Keratinocyte (primary cell): ENCODE measurements at places on chromosomes 6 and 20. TPM values are rescaled to one million over a fixed set of nuclear protein-coding genes. Genes with fewer than 3 reads are reported as not detected.
A peak's percentile ranks its signal among the peaks of the same experiment; 100 is the strongest.

Gene TP53INP2
- 0.70 to 2.6 TPM (median 1.0 TPM) in 3 replicates for polyA plus RNA-seq

DNA sequence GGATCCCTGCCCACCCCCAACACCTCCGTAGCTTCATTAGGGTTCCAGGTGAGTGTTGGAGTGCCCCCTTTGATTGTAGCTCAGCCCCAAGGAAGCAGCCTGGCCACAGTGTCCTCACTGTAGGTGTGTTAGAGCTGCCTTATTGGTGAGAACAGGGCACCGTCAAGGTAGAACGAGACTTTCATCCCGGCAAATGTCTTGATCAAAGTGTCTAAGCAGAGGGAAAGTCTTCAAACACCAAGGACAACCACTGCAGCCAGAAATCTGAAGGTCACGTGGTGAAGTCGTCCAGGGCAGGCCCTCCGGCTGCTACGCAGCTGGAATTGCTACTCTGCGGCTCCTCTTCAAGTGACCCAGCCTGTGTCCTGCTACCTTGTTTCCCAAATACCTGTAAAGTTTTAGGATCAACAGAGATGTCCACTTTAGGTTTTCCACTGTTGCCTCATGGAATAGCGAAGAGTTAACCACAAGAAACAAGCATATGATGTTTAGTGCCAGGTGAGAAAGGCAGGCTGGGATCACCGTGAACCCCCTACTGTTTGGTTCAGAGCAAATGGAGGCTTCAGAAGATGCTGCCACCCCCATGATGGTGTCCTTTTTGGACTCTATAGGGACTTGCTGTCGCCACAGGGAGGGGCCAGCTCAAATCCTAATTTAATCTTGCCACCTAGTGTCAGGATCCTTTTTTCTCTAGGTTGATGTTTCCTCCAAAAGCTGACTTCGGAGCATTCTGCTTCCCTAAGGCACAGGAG, 1.7 kb upstream of the DLL1 start:
- H3K4me1 ChIP-seq, result peaks cover 33% of the 10 kb centered on the region
- H3K27ac ChIP-seq, result no peak overlapping the region
- no peak overlapping the region for H3K4me3 ChIP-seq
- H3K36me3 ChIP-seq, result peaks cover 2% of the 10 kb centered on the region

GRCh38 chr20:33671573-33672288, 2.5 kb downstream of the NECAB3 start:
- peaks cover 11% of the 10 kb centered on the region for H3K4me1 ChIP-seq
- H3K4me3 ChIP-seq, result no peak overlapping the region
- no peak for DNase-seq
- no peak overlapping the region for H3K27ac ChIP-seq

Gene OXT
- polyA plus RNA-seq, result not detected in 3 replicates

GRCh38 chr6:23055523-23055922, 486.2 kb downstream of the HDGFL1 start:
- no peaks in the 10 kb centered on the region for H3K36me3 ChIP-seq
- H3K27ac ChIP-seq, result no peak overlapping the region
- no peak for DNase-seq
- no peaks in the 10 kb centered on the region for H3K4me1 ChIP-seq
- no peak overlapping the region for H3K4me3 ChIP-seq

Gene C6orf52
- polyA plus RNA-seq, result not detected in 3 replicates

DNA sequence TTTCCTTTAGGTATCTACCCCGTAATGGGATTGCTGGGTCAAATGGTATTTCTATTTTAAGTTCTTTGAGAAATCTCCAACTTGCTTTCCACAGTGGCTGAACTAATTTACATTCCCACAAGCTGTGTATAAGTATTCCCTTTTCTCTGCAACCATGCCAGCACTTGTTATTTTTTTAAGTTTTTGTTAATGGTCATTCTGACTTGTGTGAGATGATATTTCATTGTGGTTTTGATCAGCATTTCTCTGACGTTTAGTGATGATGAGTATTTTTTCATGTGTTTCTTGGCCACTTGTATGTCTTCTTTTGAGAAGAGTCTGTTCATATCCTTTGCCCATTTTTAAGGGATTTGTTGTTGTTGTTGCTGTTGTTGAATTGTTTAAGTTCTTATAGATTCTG, 871.1 kb downstream of the KIF16B start:
- no peaks in the 10 kb centered on the region for H3K27me3 ChIP-seq
- H3K36me3 ChIP-seq, result no peaks in the 10 kb centered on the region
- peaks cover 39% of the 10 kb centered on the region for H3K4me1 ChIP-seq
- no peak overlapping the region for H3K27ac ChIP-seq
- no peak for DNase-seq

DNA sequence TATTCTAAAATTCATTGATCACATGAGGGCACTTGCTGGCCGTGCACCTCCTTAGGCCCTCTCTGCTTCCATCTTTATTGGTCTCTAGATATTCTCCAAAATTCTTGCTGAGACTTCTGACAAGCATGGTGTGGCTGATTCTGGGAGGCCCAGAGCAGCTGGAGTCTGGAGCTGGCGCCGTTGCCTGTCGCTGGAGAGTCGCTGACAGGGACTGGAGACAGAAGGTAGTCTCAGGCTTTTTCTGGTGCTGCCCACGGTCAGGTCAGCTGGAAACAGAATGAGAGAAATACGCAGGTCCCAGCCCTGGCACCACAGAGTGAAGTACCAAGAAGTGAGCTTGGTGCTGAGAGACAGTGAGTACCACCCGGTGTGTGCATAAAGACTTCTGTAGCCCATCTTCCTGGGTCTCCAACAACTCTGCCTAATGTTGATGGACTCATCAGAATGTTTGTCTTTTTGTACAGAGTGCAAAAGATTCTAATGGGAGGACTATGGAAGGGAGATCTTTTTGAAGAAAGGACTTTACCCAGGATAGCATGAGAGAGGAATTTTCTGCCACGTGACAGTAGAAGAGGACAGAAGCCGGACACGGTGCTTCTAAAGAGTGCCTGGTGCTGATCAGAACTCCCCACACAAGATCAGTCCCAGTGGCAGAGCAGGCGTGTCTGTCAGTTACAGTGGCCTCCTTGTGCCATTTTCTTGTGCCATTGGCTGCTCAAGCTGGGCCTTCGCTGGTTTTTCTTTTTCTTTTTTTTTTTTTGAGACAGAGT, 1.8 kb upstream of the ALDH8A1 start:
- DNase-seq, result no peak
- H3K4me1 ChIP-seq, result no peaks in the 10 kb centered on the region
- no peaks in the 10 kb centered on the region for H3K36me3 ChIP-seq

- no peaks in the 10 kb centered on the region for H3K27me3 ChIP-seq
- DNase-seq, result no peak
- peak within 1 kb of the TSS; percentile 95 for H3K4me3 ChIP-seq
- H3K36me3 ChIP-seq, result no peaks in the 10 kb centered on the region
- H3K4me1 ChIP-seq, result peaks cover 10% of the 10 kb centered on the region
These were observed at the start of gene UTRN for GRCh38 chr6:144284783-144285547. Gene UTRN (plus strand): TSS chr6:144285335. CDS start chr6:144291829, 6,494 bp downstream.

DNA sequence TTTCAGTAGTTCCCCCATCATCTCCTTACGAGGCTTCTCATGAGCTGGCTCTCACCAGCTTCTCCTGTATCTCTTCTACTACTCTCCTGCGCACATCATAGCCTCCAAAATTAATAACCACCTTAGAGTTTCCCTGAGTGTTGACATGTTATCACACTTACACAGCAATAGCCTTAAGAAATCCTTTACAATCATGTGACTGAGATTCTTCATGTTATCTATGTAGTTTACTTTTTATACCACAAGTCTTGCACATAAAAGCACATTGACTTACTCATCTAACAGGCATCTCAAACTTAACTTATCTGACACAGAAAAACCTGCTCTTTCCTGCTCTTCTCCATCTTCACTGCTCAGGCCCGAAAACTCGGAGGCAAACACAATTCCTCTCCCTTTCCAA, 103.7 kb upstream of the TAB2 start:
- no peaks in the 10 kb centered on the region for H3K27me3 ChIP-seq
- H3K4me3 ChIP-seq, result no peak overlapping the region
- H3K36me3 ChIP-seq, result no peaks in the 10 kb centered on the region
- H3K4me1 ChIP-seq, result no peaks in the 10 kb centered on the region
- no peak for DNase-seq

GRCh38 chr6:150664091-150664490, 64.4 kb downstream of the PLEKHG1 start:
- no peaks in the 10 kb centered on the region for H3K36me3 ChIP-seq
- peaks cover 18% of the 10 kb centered on the region for H3K4me1 ChIP-seq

DNA sequence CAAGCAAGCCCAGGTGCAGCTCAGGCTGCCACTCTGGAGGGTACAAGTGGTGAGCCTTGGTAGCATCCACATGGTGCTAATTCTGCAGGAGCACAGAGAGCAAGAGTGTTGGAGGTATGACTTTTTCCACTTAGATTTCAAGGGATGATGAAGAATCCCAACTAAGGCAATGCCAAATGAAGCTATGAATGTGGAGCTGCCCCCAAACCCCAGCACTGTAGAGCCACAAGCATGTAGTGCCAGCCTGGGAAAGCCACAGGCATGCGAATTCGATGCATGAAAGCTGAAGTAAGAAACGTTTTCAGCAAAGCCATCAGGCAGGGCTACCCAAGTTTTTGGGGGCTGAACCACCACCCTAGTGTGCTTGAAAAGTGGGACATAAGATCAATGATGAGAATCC, 251.1 kb downstream of the HAO1 start:
- H3K27ac ChIP-seq, result no peak overlapping the region
- DNase-seq, result no peak
- H3K4me3 ChIP-seq, result no peak overlapping the region
- no peaks in the 10 kb centered on the region for H3K36me3 ChIP-seq
- peaks cover 7% of the 10 kb centered on the region for H3K4me1 ChIP-seq
- H3K27me3 ChIP-seq, result no peaks in the 10 kb centered on the region

- H3K4me1 ChIP-seq, result peaks cover 7% of the 10 kb centered on the region
- H3K27me3 ChIP-seq, result no peaks in the 10 kb centered on the region
- no peak for DNase-seq
- H3K27ac ChIP-seq, result no peak overlapping the region
- H3K36me3 ChIP-seq, result no peaks in the 10 kb centered on the region
- H3K4me3 ChIP-seq, result no peak overlapping the region
These were observed 65.9 kb downstream of the RIN2 start for GRCh38 chr20:19823971-19824370.

Gene CRISP2
- not detected in 3 replicates for polyA plus RNA-seq

Gene AGER
- 2.0 to 2.4 TPM (median 2.4 TPM) in 3 replicates for polyA plus RNA-seq

DNA sequence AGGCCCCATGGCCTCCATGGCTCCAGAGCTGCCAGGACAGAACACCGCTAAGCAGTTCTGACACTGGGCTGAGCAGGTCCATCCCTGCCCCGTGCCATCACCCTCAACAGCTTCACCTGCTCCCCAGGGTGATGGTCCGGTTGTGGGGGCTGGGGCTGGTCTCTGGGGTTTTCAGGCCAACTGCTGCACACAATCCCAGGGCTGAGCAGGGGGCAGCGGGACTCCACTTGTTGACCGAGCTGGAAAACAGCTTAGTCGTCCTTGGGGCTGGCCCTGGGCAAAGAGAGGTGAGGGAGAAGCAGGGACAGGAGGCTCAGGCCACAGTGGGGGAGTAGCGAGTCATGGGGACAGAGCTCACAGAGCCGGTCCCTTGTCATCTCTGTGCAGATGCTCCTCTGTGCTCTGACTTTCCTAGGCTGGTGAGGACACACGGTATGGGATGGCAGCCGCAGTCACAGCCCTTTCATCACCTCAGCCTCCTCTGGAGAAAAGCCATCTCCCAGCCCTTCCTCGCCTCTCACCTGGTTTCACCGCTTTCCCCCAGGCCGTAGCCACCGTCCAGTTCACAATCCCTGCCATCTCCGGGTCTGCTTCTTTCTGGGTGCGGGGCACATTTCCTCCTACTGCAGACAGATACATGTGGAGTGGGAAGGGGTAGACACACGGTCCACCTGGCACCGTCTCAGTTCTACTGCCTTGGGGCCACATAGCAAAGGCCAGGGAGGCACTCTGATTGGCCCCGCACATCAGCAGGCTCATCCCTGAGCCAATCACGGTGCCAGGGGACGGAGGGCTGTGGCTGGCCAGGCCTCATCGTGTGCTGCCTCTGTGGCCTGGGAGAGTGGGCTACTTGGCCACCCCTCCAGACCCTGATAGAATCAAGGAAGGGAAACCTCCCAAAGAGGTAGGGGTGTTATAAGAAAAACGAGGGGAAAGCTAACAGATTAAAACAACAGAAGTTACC, 19.1 kb downstream of the MDFI start:
- no peak overlapping the region for H3K27ac ChIP-seq
- H3K4me3 ChIP-seq, result no peak overlapping the region
- DNase-seq, result no peak
- no peaks in the 10 kb centered on the region for H3K4me1 ChIP-seq

Gene MAP7
- 8.5 to 14.9 TPM (median 11.8 TPM) in 3 replicates for polyA plus RNA-seq

DNA sequence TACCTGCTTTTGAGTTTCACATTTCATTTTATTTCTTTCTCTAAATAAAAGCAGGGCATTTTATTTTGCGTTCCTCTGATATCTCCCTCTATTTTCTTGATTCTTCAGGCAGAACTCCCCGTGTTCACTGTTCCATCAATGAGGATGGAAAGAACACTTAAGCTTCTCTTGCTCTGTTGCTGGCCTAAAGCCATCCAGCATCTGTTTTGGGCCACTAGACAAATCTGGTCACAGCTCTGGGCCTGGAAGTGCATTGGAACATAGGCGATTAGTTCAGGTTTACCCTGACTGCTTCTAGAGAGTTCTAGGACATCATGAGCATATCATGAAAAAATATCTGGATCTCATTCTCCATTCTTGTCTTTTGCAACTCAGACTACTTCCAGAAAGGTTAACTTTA, 611.2 kb downstream of the UTRN start:
- peaks cover 7% of the 10 kb centered on the region for H3K4me1 ChIP-seq
- DNase-seq, result no peak
- no peaks in the 10 kb centered on the region for H3K36me3 ChIP-seq
- no peaks in the 10 kb centered on the region for H3K27me3 ChIP-seq
- no peak overlapping the region for H3K4me3 ChIP-seq

GRCh38 chr6:32488083-32488482, 42.0 kb downstream of the HLA-DRB5 start:
- H3K27ac ChIP-seq, result no peak overlapping the region
- H3K27me3 ChIP-seq, result no peaks in the 10 kb centered on the region
- no peaks in the 10 kb centered on the region for H3K36me3 ChIP-seq
- peaks cover 2% of the 10 kb centered on the region for H3K4me1 ChIP-seq
- H3K4me3 ChIP-seq, result no peak overlapping the region
- no peak for DNase-seq

- H3K4me1 ChIP-seq, result no peaks in the 10 kb centered on the region
- H3K36me3 ChIP-seq, result no peaks in the 10 kb centered on the region
- peaks cover 5% of the 10 kb centered on the region for H3K27me3 ChIP-seq
- DNase-seq, result no peak
- H3K27ac ChIP-seq, result no peak overlapping the region
These were observed 7.9 kb upstream of the TREM1 start for GRCh38 chr6:41294214-41294872.

- H3K27ac ChIP-seq, result no peak overlapping the region
- peaks cover 48% of the 10 kb centered on the region for H3K36me3 ChIP-seq
- H3K4me1 ChIP-seq, result peaks cover 18% of the 10 kb centered on the region
- DNase-seq, result no peak
These were observed 8.5 kb downstream of the PYGB start for GRCh38 chr20:25256226-25256859.

GRCh38 chr6:154731296-154732218, 1.7 kb upstream of the SCAF8 start:
- peaks cover 14% of the 10 kb centered on the region for H3K4me1 ChIP-seq
- no peak overlapping the region for H3K4me3 ChIP-seq
- no peak overlapping the region for H3K27ac ChIP-seq
- H3K36me3 ChIP-seq, result no peaks in the 10 kb centered on the region

DNA sequence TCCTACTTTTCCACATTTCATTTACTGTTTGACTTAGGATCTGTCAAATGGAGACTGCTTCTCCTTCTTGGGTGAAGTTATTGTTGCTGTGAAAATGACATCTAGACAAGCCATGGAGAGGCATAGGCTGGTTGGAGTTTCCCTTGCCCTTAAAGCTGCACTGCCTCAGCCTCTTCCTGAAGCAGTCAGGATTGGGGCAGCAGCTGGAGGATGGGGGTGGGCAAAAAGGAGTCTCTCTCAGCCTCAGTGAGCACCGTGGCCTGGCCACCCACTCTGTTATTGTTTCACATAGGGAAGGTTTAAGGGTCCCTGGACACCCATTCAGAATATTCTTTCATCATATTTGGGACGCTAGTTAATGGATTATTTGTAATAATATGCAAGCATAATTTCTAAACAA, 7.7 kb upstream of the ZBTB24 start:
- no peak overlapping the region for H3K4me3 ChIP-seq
- no peaks in the 10 kb centered on the region for H3K36me3 ChIP-seq
- no peaks in the 10 kb centered on the region for H3K4me1 ChIP-seq
- no peaks in the 10 kb centered on the region for H3K27me3 ChIP-seq
